ENCODE measurements at places on chromosomes 5 and 9.

DNA sequence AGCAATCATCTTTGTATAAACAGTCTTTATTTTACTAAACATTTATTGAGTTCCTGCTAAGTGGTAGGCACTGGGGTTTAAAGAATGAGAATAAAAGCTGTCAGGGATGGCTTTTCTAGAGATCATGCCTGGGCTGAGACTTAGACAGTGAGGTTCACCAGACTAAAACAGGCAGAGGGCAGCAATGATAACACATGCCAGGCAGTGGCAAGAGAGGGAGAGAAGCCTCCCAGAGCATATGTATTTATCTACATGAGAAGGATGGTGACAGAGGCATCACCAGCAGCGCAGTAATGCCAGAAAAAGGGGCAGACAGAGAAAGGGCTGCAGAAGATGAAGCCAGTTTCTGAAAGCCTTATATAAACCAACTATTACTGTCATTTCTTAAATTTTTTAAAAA is 121.0 kb upstream of the CCDC180 start:
- no peak for DNase-seq

DNA sequence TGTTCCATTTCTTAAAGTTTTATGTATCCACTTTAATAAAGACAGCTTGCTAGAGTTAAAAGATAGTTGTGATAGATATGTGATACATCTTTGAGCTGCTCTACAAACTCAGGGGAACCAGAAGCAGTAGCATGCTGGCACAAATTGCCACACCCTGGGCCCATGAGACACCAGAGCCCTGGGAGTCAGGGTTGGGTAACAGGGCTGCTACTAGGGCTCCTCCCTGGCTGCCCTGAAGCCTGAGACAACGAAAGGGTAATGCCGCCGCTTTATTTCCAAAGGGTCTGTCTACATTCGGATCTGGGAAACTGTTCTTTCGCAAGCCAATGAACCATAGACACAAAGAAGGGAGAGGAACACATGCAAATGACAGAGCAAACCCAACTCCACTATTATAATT is 29.2 kb downstream of the PTPN3 start:
- no peak for DNase-seq

DNA sequence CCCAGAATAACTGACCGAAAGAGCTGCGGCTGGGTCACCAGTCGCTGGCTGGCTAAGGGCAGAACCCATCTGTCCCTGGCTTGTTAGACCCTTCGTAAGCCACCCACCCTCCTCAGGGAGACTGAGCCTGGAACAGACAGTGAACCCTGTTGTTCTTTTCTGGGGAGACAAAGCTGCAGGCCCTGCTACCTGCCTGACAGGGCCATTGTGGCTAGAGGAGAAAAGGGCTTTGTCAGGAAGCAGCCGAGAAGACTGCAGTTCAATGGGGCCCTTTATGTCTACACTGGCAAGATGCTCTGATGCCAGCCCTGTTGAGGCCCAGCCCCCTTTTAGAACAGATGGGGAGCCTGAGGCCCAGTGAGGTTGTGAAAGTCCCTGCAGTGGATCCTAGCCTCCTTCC is 3.7 kb upstream of the NIPAL4 start:
- DNase-seq: no peak

DNA sequence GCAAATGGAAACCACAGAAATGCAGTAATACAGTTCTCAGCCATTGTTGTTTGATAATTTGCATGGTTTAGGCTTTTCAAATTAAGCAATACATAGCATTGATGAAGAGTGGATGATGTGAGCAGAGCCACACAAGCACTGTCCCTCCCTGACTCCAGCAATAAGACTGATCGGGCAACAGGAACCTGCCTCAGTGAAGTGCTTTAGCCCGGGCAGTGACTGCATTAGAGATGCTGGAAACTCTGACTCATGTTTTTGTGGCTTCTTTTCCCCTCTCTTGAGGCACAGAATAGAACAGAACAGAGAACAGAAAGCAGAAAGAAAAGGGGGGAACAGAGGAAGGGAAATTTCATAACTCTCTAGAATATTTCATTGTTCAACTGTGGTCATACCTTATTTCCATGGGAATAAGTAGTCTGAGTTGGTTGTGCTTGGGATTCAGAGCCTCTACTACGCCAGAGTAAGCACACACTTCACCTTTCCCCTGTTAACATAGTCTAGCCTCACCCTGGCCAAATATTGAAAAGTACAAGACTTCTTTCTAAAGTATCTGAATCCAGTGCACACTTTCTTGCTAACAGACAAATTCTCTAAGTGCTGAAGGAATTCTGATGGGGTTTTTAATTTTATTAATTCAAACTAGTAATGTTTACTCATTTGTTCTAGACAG is 164.8 kb upstream of the VCAN start:
- DNase-seq: no peak

DNA sequence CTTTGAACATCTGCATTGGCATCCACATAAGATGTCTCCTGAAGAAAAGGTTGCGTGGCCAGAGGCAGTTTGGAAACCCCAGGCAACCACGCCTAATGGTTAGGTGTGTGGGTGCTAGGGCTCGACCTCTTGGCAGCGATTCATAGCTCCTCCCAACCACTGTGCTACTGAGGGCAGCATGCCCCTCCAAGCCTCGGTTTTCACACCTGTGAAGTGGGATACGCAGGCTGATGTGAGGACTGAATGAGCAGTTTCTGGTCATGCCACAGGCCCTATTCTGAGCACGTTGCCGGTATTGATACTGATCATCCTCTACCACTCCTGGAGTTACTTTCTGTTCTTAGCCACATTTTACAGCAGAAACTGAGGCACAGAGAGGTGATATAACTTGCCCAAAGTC is 19.1 kb downstream of the NDST1 start:
- DNase-seq: no peak

GRCh38 chr5:12023614-12024241 is 119.5 kb upstream of the CTNND2 start:
- no peak for DNase-seq

GRCh38 chr9:92988215-92988768 is 41.0 kb downstream of the FGD3 start:
- DNase-seq: no peak

GRCh38 chr9:70987986-70988385 is 133.4 kb downstream of the TRPM3 start:
- DNase-seq: no peak

DNA sequence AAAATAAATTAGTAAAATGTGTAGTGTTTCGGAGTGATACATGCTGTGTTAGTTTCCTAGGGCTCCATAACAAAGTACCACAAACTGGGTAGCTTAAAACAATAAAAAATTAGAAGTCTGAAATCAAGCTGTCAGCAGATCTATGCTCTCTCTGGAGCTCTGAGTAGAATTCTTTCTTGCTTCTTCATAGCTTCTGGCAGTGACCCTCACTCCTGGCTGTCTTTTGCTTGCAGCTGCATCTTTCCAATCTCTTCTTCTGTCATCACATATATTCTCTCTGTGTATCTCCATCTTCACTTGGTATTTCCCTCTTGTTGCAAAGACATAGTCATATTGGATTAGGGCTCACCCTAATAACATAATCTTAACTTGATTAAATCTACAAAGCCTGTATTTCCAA is 37.6 kb upstream of the PLCXD3 start:
- DNase-seq: no peak

DNA sequence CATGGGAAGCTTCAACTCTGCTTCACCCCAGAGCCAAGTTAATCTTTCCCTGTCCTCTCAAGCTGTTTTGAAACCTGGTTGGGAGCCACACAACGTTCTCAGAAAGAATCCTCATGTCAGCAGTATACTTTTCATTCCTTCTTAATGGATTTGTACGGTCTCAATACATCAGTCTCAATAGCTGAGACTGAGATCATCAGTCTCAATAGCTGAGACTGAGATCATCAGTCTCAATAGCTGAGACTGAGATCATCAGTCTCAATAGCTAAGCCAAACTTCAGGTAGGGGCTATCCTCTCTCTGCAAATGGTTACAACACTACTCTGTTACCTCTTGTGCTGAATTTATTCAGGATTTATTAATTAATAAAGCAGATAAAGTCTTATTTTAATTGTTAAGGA is 1317.4 kb upstream of the CDH9 start:
- no peak for DNase-seq

GRCh38 chr5:79243224-79243623 is 7.3 kb downstream of the JMY start:
- DNase-seq: no peak

GRCh38 chr5:181217803-181218062 is 5.3 kb upstream of the TRIM41 start:
- peak; percentile 18 for DNase-seq

GRCh38 chr9:34179213-34180136 is 632 bp downstream of the UBAP1 start:
- no peak for DNase-seq

DNA sequence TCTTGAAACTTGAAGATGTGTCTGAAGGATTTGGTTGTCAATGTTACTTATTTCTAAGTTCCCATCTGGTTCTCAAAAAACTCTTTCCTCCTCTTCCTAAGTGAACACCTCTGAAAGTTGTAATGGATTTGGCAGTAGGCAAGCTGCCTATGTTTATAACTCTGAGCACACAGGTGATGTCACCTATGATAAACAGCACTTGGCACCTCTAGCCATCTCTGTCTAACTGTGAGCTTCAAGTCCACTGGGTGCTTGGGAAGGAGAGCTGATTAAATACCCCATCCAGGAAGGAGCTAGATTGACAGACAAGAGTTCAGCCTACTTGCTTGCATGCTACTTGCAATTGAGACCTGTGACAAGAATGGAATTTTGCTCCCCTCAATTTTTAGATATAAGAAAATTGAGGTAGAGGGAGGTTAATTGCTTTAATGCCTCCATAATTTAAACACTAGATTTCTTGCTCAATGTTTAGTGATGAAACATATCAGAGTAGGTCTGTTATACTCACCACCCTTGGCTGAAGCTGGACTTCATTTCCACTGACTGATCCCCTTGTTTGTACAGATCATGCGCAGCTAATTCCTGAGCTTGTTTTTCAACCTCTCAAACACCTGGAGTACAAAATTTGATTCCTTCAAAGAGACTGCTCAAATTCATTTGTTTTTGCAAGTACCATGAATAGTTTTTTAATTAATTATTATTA is 49.9 kb downstream of the PDE4D start:
- no peak for DNase-seq

DNA sequence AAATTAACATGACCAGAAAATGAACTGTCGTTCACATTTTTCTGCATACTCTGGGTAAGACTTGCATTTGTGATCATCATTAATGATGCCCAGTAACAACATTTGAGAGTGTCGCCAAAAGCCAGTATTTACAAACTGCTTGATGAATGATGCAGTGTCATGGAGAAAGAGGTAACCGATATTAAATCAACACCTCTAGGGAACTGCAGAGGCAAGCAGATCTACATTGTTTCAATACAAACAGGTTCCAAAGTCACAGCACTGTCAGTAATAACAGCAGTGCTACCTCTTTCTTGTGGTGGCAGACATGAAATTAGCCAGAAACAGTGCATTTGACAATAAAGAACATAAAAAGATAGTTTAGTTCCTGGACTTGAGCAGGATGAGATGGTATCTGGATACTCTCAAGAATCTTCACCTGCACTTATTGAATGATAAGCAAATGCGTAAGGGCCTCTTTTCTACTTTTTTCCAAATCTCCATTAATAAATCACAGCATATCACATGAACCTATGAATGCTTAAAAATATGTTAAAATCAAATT is 456.6 kb downstream of the ARHGEF28 start:
- no peak for DNase-seq

GRCh38 chr5:59798862-59799667 is 94.5 kb downstream of the PDE4D start:
- DNase-seq: no peak

DNA sequence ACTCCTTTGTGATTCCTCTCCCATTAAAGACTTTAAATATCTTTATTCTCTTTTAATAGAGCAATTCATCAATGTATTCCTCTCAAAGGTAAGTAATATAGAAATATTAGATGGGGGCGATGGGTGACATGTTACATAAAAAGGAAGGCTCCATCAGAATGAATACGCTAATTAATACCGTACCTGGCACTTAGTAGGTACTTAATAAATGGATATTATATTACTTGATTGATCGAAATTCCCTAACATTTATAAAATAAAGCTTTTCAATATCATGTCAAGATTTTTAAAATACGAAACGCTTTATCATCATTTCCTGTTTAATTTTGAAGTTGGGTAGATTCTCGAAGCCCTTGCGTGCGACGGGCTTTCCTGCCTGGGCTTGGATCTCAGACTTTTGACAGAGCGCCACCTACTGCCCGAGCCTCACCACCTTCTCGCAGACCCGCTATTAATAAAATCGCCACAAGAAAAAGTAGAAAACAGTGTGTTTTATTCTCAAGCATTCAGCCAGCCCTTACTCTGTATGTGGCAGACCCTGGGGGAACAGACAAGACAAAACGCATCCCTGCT is 99.4 kb downstream of the C5orf15 start:
- no peak for DNase-seq
